ENCODE measurements at places on chromosomes 5 and 9.

DNA sequence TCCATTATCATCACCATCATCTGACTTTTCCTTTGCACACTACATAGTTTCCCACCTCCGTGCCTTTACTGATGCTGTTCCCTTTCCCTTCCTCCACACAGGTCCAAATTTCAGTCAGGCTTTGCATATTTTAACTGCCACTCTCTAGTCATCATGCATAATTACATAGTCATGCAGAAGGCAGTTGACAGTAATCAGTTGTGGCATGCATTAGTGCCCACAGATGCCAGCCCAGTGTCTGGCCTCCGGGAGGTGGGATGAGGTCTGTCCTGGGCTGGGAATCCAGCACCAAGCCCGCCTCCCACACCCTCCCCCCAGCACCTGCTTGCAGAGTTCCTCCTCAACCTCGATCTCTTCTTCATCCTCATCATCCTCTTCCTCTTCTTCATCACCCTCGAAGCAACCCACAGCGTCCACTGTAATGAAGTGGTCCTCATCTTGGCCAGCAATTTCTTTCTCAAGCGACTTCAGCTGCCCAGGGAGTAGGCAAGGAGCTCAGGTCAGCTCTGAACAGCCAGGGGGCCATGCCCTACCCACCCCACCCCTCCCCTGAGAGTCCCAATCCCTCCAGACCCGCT lies 8.8 kb downstream of the BBLN start:
- DNase-seq: no peak

- peak; percentile 23 for DNase-seq
Measured at GRCh38 chr5:20832204-20833080, 844.4 kb upstream of the CDH18 start.

- DNase-seq: no peak
Measured at GRCh38 chr5:89388872-89389271, 505.9 kb upstream of the MEF2C start.

DNA sequence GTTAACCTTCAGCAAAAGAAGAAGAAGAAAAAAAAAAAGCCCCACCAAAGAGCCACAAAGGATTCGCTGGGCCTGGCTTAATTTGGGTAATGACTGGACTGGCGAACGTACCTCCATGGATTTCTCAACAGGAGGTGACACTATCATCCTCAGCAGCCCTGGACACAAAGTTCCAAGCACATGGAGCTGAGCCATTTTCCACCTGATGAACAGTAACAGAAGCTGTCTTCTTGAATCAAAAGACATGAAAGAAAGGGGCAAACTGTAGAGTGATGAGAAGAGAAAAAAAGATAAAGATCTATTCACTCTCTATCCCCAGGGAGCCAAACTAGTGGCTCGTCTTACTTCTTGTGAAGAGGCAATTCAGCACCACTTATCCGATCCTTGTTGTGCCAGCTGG lies 150.2 kb upstream of the TRPM3 start:
- DNase-seq: no peak

DNA sequence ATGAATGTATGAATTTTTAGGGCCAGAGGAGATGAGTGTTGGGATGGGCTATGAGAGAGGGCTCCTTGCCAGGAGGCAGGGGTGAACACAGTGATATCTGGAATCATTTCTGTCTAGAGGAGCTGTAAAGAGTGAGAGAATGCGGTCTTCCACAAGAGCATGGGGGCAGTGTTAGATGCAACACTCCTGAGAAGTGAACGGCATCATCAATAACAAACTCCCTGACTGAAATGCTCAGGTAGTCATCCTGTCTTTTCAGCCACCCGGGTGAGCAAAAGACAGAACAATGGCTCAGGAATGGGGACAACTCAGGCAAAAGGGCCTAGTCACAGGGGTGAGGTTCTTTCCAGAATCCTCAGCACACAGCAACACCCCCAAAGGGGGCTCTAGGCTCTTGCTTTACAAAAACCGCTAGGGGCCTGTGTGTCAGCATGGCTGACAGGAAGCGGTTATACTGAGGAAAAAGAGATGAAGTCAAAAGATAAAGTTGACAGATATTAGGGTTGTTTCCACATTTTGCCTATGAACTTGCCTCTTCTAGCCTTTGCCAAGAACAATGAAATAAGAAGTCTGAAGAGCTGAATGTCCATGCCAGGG lies 104.6 kb upstream of the LRRTM2 start:
- no peak for DNase-seq

DNA sequence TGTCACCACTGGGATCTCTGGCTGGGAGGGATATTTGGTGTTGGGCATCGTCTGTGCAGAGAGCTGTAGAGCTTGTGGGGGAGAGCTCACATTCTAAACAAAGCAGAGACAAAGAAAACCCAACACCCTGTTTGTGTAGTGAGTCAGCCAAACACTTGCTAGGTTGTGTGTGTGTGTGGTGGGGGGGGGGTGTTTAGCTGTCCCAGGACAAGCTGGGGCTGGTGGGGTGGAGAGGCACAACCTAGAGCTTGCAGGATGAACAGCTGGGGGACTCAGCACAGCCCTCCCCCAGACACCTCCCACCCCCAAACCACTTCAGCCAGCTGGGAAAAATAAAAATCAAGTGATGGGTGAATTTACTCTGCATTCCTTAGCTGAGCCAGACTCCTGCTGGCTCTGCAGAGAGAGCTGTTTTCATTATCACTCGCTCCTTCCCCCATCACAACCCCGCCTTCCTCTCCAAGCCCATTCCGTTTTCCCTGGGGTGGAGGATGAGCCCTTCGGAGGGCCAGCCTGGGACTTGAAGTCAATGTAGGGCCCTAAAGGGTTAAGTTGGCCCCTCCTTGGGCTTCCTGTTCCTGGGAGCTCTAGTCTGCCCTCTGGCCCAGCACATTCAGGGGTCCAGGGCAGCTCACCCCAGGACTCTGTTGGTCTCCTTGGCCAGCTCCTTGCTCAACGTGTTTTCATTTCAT lies 2.6 kb downstream of the OLFML2A start:
- peak; percentile 89 for DNase-seq

DNA sequence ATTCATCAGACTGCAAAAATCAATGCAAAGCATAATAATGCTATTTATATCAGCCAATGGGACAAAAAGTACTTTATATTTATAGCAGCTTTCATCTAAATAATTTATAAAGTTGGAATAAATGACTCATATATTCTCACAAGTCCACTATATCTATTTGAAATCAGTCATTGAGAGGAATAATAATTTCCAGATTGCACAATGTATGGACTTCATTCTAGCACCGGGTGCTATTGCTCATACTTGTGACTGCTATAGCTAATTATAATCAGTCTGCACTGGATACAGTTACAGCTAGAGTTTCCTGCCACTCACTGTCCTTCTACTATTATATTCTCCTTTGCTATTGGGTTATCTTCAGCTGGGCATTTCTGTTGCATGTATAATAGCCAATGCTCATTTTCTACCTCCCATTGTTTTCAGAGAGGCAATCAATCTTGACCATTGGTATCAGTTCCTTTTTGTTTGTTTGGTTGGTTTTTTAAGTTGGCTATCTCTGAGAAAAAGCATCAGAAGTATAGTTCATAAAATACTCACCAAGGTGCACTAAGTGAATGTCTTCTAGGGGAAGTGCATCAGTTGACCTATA lies 1.9 kb downstream of the CDH18 start:
- peak; percentile 23 for DNase-seq

DNA sequence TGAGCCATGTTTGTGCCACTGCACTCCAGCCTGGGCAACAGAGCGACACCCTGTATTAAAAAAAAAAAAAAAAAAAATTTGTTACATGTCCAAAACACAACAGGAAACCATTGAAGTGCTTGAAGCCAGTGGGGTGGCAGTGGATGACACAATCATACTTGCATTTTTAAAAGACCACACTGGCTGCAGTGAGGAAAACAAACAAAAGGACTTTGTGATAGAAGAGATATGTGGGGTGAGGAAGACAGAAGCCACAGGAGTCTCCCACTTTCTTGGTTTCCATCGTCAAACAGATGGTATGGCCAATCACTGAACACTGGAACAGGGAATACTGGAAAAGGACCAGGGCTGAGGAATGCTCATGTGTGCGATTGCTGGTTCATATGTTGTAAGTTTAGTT lies 20.9 kb upstream of the COMMD10 start:
- DNase-seq: no peak

DNA sequence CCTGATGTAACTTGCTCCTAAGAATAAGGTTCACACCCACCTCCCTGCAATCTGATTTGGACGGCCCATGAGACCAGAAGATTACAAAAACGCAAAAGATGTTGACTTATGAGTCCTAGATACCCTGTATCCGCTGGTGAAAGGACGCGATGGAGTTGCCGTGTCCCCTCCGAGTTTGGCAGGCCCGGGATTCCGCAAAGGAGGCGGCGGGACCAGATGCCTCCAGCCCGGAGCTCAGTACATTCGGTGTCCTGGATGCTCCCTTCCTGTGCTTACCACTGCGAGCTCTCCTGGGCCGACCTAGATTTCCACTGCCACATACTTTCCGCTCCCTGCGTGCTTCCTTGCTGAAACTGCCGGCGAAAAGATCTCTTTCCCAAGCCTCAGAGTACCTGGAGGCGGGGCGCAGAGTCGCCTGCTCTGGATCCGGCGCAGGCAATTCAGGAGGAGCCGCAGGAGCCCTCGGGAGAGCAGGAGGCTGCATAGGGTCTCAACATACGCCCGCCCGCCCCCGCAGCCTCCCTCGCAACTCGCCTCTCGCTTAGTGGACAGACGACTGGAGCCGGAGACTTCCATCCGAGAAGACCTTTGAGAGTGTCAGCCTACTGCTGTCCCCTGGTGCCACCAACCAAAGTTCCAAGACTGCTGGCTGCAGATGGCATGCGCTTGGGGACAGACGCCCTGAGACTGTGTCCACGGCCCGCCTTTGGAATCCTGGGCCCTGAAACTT lies 39.8 kb downstream of the ANXA2R start:
- no peak for DNase-seq

DNA sequence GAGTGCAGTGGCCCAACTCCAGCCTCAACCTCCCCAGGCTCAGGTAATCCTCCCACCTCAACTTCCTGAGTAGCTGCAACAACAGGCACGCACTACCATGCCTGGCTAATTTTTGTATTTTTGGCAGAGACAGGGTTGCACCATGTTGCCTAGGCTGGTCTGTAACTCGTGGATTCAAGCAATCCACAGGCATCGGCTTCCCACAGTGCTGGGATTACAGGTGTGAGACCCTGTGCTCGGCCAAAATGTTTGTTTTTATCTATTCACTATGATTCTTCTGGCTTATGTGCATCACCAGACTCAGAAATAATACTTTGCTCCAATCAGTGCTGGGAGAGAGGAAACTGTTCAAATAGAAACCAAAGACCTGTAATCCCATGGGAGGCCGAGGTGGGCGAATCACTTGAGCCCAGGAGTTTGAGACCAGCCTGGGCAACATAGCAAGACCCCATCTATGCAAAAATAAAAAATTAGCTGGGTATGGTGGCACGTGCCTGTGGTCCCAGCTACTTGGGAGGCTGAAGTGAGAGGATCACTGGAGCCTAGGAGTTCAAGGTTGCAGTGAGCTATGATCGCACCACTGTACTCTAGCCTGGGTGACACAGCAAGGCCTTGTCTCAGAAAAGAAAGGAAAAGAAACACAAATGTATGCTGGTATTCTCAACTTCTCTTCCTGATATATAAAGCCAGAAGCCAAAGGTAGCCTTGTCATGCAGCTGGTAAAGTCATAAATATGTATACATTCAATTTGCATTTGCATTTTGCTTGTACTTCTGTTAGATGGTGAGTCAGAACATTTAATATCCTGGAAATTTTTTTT lies 4.5 kb downstream of the PIP5K1B start:
- DNase-seq: no peak

DNA sequence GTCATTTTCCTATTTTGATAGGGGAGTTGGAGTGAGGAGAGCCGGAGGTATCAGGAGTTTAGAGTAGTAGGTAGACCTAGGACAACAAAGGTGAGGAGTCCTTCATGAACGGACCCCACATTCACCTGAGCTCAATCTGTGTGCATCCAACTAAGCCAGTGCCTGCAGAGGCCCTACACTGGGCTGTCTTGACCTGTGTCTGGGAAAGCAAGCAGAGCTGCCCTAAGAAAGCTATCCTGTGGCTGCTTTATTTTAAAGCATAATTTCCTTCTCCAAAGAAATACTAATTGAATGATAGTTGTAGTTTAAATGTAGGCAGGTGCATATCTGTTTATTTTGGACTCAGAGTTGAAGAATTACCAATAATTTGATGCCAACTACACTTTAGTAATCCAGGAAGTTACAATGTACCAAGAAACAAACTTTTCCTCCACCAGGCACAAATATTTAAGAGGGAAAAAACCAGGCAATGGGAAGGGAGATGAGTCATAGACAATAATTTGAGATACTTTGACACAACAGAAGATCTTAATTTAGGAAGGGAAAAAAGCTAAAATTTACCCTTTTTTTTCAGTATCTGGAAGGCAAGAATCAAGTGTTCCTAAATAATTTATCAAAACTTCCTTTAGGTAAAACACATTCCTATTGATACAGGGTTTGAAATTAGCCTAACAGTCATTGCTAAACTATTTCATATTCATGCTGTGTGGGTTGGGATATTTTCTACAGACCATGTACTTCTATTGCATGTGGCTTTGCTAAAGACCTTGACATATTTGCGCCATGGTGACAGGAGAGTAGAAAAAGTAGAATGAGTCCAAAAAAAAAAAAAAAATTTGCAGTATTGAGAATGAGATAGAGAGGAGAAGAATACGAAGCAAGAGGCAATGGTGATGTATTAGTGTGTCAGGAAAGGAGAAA lies 376.6 kb upstream of the TUSC1 start:
- no peak for DNase-seq

DNA sequence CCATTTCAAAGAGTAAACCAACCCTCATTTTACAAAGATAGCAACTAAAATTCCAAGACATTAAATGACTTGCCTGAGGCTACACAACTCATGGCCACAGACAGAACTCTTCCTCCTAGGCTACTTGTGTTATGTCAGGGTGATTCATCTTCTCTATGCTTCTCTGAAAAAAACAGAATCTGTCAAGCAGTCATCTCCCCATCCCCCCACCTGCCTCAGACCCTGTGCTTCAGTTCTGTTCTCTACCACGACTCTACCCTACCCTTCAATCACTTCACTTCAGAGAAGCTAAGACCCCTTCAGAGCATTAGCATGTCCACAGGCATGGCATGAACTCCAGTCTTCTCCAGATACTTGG lies 277.7 kb upstream of the PTGER4 start:
- no peak for DNase-seq

DNA sequence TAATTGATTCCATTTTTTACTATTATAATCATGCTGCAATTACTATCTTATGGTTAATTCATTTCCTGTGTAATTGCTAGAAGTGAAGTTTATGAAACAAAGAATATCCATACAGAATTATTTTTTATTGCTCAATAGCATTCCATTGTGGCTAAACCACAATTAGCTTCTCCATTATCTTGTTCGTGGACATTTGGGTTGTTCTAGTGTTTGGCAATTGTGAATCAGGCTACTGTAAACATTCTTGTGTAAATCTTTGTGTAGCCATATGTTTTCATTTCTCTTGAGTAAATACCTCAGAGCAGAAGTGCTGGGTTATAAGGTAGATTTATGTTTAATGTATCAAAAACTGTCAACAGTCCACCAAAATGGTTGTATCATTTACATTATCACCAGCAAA lies 341.1 kb downstream of the MAT2B start:
- DNase-seq: peak; percentile 14

- peak; percentile 64 for DNase-seq
Measured at GRCh38 chr5:643811-644271, 31.7 kb downstream of the CEP72 start.

- no peak for DNase-seq
Measured at GRCh38 chr9:77454663-77455062, 193.5 kb downstream of the GNA14 start.

Data from muscle of back (tissue), 13 donors.